ENCODE measurements at places on chromosomes 16 and 17. TPM values are rescaled to one million over a fixed set of nuclear protein-coding genes. Genes with fewer than 3 reads are reported as not detected.

Gene KRTAP16-1
- total RNA-seq = not detected

- DNase-seq = no peak
These were observed 10.3 kb upstream of the FZD2 start for GRCh38 chr17:44546671-44547606.

Gene NUPR1
- total RNA-seq = 81.1 TPM

DNA sequence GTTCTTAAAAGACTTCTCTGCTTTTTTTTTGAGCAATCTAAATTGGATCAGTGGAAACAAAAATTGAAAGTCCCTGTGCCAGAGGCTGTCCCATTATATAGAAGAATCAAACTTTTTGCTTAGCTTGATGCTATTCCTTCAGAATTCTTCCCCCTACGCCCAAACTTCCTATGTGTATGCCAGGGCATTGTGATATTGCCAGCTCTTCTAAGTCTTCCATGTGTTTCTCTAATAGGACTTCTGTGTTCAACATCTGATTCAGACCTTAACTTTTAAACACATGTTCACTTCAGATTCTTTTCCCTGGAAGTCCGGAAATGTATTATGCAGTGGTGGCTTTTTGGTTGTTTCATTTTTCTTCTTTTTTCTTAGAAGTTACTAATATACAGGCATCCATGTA, 18.7 kb downstream of the PTRH2 start:
- DNase-seq = no peak

DNA sequence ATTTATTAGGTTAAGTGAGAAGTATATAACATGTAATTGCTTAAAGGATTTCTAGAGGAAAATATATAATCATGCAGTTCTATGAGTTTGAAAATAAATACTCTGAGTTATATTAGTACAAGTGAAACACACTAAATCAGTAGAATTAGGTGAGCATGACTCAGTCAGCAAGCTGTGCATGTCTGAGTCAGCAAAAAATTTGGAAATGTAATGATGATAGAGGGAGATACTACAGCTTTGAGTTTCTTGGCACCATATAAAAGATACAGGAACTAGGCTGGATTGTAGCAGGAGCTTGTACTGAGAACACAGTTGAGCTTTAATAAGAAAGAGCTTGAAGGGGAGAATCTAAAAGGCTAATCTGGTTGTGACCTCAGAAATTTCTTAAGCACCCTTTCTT, 1224.6 kb downstream of the CDH8 start:
- DNase-seq = no peak
